ENCODE measurements at places on chromosomes 1 and 21. TPM values are rescaled to one million over a fixed set of nuclear protein-coding genes. Genes with fewer than 3 reads are reported as not detected.

KRTAP7-1 gene
- total RNA-seq = not detected

KRTAP13-2 gene
- total RNA-seq = not detected

FBXO42 gene
- total RNA-seq = 6.3 TPM

IGSF3 gene
- total RNA-seq = 34.2 TPM

LYPD8 gene
- 0.56 TPM for total RNA-seq

TACSTD2 gene
- total RNA-seq = 0.04 TPM

TRIM46 gene
- 2.3 TPM for total RNA-seq

S100A7 gene
- total RNA-seq = not detected

AMIGO1 gene
- 3.0 TPM for total RNA-seq

TMEM52 gene
- total RNA-seq = 1.2 TPM

SIM2 gene
- total RNA-seq = 0.23 TPM

LCE1D gene
- not detected for total RNA-seq

DPT gene
- not detected for total RNA-seq

GBP1 gene
- 4.9 TPM for total RNA-seq

CD244 gene
- total RNA-seq = not detected

KCNJ15 gene
- 0.19 TPM for total RNA-seq

RIPPLY3 gene
- total RNA-seq = not detected

CFHR1 gene
- total RNA-seq = 0.58 TPM

SLC26A9 gene
- total RNA-seq = not detected

HNRNPU gene
- 759 TPM for total RNA-seq

CFHR5 gene
- total RNA-seq = not detected

HSD3B2 gene
- total RNA-seq = not detected

OR2T2 gene
- not detected for total RNA-seq

PRKAA2 gene
- 2.0 TPM for total RNA-seq

FCRL6 gene
- total RNA-seq = not detected

DCST2 gene
- total RNA-seq = 0.19 TPM

ACKR1 gene
- not detected for total RNA-seq

SPAG17 gene
- total RNA-seq = not detected

LRRC3 gene
- 0.08 TPM for total RNA-seq

SNAPIN gene
- 73.3 TPM for total RNA-seq

CCDC30 gene
- total RNA-seq = 0.82 TPM

GNAT2 gene
- 0.34 TPM for total RNA-seq

FOXD3 gene
- total RNA-seq = 6.1 TPM

FMN2 gene
- 2.6 TPM for total RNA-seq

RAP1GAP gene
- total RNA-seq = 0.69 TPM

GJA5 gene
- 1.2 TPM for total RNA-seq

KRTAP20-3 gene
- total RNA-seq = not detected

CNKSR1 gene
- total RNA-seq = 1.8 TPM

ZNF670 gene
- total RNA-seq = 2.3 TPM
